ENCODE measurements at places on chromosomes 2 and 18.

- no peak for DNase-seq
These were observed 248.6 kb downstream of the NR4A2 start for GRCh38 chr2:156083763-156084493.

DNA sequence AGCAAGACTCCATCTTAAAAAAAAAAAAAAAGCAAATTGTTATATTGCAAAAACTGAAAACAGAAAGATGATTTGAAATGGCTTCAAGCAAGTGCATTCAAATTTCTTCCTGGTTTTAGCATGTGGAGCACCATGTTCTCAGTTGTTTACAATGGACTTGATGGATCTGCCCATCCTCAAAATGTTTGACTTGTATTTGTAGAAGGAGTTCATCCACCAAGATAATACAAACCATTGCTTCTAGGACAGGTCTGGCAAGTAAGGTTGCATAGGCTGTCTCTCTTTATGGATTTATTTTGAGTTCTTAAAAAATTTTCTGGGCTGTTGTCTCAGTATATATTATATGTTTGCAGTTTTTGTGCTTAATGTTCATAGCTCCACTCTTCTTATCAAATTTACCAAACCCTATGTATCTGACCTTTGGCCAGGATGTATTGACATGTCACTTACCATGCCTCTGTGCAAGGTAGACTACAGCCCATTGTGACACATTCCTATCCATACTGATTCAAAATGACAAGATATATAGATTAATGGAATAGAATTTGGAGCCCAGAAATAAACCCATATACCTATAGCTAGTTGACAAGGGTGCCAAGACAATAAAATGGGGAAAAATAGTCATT, 21.7 kb upstream of the ZCCHC2 start:
- no peak for DNase-seq

- DNase-seq = no peak
These were observed 419.3 kb upstream of the ACVR2A start for GRCh38 chr2:147425437-147426029.

DNA sequence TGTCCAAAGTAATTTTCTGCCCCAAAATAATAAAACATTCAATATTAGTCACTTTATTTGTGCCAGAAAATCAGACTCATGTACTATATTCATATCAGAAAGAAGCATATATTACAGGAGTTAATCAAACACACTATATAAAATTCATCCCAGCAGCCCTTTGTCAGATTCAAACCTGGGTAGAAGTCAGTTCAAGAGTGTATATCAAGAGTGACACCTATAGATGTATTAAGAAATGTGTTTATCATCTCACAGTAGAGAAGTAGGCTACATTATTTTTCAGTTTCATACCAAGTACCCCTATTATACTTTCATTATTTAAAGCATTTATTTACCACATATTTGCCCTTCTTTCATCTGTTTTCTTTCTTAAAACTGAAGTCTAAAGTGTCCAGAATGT, 193.2 kb upstream of the DDX18 start:
- DNase-seq = no peak

DNA sequence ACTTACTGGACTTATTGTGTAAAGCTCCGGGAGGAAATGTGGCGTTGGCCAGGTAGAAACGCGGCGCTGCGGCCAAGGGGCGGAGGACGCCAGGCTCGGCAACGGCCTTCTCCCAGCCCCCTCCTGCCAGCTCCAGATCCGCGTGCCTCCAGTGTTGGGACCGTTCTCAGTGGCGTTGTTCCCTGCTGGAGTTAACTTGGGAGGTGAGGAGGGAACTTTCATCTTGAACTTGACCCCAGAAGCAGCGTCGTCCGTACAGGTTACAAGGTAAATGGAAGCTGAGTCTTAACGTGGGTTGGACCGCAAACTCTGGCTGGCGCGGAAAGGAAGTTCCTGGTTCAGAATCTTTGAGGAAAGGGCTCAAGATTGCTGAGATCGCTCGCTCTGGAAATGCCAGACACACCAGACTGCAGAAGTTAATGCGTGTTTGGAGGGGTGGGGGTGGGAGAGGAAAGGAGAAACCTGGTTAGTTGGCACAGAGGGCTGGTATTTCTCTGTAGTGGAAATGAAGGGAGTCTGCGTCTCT, 1.3 kb downstream of the TANC1 start:
- DNase-seq = no peak

DNA sequence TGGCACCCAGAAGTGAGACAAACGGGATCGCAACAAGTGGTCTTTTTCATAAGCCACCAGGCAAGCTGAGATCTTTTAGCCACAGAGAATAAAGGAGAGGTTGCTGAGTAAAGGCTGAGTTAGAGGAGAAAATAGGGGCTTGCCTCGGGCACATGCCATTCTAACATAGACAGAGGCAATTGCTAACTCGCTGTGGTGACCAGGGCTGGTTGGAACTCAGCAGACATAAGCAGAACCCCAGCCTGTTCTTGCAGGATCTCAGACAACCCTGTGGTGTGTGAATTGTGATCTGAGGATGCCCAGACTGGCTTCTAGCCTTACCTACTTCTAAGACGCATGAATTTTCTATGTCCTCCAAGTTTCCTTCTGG, 300.2 kb downstream of the CDCA7 start:
- no peak for DNase-seq

DNA sequence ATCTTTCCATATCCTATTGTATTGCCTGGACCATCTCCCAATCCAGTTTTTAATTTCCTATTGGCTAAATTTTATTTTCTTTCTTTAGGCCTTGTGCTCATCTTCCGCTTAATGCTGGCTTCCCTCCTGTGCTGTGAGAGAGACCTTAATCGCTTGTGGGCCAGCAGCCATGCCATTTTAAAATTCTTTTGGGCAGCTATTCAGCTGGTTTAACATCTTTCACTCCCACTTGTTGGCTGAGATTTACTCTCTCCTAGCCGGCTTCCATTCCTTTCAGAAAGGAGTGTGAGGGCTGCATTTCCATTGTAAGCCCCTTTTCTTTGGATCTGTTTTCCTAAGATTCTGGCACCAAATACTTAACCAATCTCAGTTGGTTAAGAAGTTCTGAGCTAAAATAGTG, 140.9 kb upstream of the RASGRP3 start:
- no peak for DNase-seq

All from SK-N-MC (cell line).